ENCODE measurements at places on chromosomes 13 and 19.

DNA sequence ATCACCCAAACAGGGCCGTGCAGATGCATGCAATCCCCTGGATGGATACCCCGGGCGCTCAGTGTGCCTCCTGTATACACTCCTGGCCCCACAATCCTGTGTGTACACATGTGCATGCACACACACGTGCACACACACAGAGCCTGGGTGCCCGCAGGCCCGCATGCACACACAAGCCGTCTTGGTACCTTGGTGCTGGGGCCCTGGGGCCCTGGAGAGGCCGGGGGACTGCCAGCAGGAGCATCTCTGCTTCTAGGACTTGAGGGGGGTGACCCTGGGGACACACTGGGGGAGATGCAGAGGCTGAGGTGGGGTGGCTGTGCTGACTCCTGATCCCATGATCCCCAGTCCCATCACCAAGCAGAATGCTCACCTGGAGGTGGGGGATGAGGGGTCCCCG is 15.6 kb upstream of the EPOR start:
- DNase-seq, result no peak

GRCh38 chr13:66344805-66345517 is 885.2 kb downstream of the PCDH9 start:
- DNase-seq, result no peak

DNA sequence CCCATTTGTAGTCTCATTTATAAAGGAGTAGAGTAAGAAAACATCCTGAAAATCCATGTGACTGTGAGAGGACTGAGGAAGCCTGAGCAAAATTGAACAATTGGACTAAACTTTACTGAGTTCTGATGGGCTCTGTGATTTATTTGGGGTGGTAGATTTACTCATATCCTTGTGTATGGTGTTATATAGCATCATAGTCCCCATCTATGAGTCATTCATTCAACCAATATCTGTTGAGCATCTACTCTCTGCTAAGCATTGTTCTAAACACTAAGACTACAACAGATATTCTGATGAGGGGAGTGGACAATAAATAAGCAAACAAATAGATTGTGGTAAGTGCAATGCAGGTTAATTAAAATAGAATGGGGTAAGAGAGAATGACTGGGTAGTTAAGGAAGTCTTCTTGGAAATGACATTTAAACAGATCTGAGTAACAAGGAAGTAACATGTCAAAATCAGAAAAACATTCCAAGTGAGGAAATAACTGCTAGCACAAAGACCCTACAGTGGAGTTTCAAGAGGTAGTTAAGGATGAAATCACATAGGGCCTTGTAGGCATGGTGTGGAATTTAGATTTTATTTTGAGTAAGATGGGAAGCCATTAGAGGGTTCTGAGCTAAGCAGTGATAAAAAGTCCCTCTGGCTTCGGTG is 36.3 kb upstream of the MLNR start:
- peak; percentile 44 for DNase-seq

- no peak for DNase-seq
Measured at GRCh38 chr13:37484056-37484455, 114.5 kb downstream of the POSTN start.

DNA sequence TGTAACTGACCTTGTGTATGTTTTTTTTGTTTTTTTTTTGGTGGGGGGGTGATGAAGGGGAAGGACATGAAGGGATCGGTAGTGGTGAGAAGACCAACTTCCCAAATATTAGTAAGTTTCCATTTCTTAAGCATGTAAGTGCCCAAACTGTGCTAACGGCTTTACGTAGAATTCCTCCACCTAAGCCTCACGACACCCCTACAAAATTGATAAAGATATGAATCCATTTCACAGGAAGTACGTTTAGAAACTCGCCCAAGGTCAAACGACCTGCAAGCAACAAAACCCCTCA is 649 bp downstream of the UQCRFS1 start:
- DNase-seq, result peak; percentile 3

DNA sequence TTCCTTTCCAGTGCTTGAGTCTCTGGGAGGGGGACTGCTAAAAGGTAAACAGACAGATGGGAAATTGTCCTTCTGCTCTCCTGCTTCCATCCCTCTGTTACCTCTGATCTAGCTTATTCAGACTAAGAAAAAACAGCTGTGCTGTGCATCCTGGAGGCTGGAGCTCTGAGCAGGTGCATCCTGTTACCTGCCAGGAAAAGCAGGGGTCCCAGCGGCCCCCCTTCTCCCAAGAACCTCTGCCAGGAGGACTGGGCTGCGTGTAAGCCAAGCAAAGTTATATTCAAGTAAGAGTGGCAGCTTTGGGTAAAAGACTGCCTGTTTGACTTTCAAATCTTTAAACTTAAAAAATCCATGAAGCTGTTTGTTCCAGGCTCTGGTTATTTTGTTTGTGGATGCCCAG is 75.1 kb downstream of the C13orf42 start:
- DNase-seq, result no peak

- DNase-seq, result no peak
Measured at GRCh38 chr13:49315756-49316482, 68.2 kb downstream of the CDADC1 start.

DNA sequence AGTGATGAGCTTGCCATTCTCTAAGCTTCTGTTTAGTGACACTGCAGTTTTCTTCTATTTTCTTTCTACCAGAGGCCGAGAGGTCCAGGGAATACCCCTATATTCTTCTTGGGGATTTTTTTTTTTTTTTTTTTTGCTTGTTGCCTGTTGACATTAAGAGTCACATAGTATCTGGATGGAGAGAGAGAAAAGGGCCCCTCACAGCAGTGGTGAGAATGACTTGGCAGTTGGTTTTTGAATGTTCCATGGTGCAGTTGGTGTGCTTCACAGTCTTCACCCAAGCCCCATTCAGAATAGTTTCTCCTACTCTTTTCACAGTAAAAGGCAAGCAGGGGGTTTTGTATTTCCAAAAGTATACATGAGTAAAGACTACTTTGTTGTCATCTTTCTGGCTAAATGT is 577.9 kb downstream of the LMO7 start:
- DNase-seq, result no peak

Data from HCEC 1CT (cell line).